ENCODE measurements at places on chromosomes 5 and 9.

DNA sequence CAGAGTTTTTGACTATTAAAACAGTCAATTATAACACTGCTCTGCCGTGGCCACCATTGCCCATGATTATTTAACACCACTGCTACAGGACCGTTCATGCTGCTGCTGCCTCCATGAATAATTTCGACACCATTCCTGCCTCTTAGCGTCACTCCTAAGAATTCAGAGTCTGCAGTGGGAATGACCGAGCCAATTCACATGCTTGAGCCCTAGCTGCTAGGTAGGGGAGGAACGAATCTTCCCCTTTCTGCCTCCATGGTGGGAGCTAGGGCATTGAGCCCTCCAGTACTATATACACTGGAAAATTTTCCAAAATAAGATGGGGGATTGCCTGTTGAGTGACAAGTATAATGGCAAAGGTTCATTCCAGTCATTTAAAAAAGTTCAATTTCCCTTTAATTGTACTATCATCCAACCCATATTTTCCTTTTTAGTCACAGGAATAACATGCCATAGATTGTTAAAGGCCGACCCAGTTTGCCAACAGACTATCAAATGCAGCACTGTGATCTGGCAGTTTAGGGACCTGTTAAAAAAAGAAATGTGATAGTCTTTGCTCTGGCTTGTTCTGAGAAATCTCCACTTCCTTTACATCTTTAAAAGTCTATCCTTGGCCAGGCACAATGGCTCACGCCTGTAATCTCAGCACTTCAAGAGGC lies 13.5 kb upstream of the B4GALT1 start:
- no peak for ATAC-seq

GRCh38 chr5:133232011-133232410 lies 180.2 kb downstream of the HSPA4 start:
- no peak for ATAC-seq

DNA sequence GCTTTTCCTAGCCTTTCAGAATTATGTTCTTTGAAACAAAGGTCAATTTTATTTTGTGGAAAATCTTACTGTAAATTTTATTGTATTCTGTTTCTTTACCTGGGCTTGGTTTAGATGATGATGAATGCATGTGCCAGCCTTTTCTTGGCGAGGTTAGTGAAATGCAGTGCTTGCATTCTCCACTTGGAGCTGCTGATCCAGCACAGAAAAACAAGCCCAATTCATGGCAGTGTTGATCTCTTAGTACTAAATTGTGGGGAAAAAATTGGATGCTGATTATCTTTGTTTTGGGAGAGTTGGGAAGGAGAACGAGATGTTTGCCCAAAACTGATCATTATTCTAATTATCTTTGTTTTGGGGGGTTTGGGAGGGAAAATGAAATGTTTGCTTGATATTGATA lies 3.7 kb downstream of the HABP4 start:
- ATAC-seq, result no peak

DNA sequence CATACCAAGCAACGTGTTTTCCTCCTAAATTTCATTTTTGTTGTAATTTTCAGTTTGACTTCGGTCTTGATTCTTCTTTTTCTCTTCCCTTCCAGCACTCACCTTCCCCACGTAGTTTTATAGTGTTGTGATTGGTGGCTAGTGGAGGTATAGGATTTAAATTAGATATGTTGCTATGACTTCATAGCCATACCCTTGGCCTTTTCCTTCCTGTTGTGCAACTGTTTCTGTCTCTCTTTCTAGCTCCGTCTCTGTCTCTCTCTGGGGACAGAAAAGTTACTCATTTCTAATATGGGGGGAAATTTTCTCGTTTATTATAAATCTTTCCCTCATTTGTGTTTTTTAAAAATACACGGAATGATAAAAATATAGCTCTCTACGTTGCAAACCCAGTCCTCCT lies 20.6 kb upstream of the C5orf24 start:
- no peak for ATAC-seq

GRCh38 chr9:138013836-138014562 lies 136.4 kb downstream of the CACNA1B start:
- ATAC-seq, result no peak

- no peak for ATAC-seq
These were observed 356.7 kb downstream of the TMEM167A start for GRCh38 chr5:82720213-82721086.

DNA sequence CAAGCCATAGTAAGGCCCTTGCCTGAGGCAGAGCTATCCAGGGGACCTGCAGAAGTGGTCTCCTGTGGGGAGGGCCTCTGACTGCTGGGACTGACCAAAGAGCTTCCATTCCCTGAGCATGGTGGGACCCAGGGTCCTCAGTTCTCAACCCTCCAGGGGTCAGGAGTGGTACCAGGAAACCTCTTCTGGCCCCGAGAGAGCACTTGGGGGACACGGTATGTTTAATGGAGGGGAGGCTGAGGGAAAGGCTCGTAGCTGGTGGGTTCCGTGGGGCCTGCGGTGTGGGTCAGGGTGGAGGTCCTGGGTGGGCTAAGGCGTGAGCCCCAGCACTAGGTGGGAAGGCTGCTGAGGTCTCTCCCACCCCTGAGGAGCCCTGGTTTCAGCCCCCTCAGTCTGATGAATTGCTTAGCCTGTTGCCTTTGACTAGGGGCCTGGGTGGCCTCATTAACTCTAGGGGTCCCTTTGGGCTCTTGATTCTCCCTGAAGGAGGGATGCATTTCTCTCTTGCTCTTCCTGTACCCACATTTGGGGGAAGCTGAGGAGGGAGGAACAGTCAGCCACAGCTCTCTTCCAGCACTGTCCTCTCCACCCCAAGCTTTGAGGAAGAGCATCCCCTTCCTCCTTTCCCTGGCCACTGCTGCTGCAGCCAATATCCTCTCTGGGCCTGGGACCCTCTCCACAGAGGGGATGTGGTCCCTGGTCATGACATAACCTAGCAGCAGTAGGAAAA lies 34.0 kb downstream of the CSF1R start:
- ATAC-seq, result no peak
